A549 treated with RU486 at 1 μM for 4 hours (cell line): ENCODE measurements at places on chromosomes 5 and 9. TPM values are rescaled to one million over a fixed set of nuclear protein-coding genes. Genes with fewer than 3 reads are reported as not detected.

NFIB gene
- total RNA-seq: 8.2 to 12.3 TPM (median 10.4 TPM) in 5 replicates

FSTL4 gene
- total RNA-seq: 1.9 to 4.8 TPM (median 3.5 TPM) in 5 replicates

C5orf52 gene
- total RNA-seq: not detected in 5 replicates

GPX3 gene
- 14.4 to 20.9 TPM (median 18.1 TPM) in 5 replicates for total RNA-seq

ACER2 gene
- 1.8 to 3.0 TPM (median 2.4 TPM) in 5 replicates for total RNA-seq

ANKRA2 gene
- 6.9 to 12.5 TPM (median 12.0 TPM) in 5 replicates for total RNA-seq

C1QTNF3 gene
- 0.12 to 0.59 TPM (median 0.17 TPM) in 4 of 5 replicates, not detected in the other for total RNA-seq

GDF9 gene
- total RNA-seq: 0.09 to 0.24 TPM (median 0.18 TPM) in 5 replicates

ANKRD33B gene
- total RNA-seq: 8.1 to 12.6 TPM (median 10.8 TPM) in 5 replicates

SAXO1 gene
- not detected in 5 replicates for total RNA-seq

DMRTA1 gene
- 0.82 to 1.1 TPM (median 0.84 TPM) in 5 replicates for total RNA-seq

SH3TC2 gene
- 0.24 to 0.64 TPM (median 0.56 TPM) in 5 replicates for total RNA-seq

BASP1 gene
- total RNA-seq: 269 to 372 TPM (median 338 TPM) in 5 replicates

TRMT10B gene
- total RNA-seq: 4.8 to 6.3 TPM (median 5.6 TPM) in 5 replicates

FOXD4L4 gene
- total RNA-seq: 0.03 TPM in 1 of 5 replicates, not detected in the others

BAAT gene
- total RNA-seq: 0.31 to 0.72 TPM (median 0.47 TPM) in 5 replicates

DIPK1B gene
- 7.3 to 11.1 TPM (median 8.6 TPM) in 5 replicates for total RNA-seq

ERCC6L2 gene
- 10.2 to 17.5 TPM (median 10.9 TPM) in 5 replicates for total RNA-seq

YIPF5 gene
- total RNA-seq: 59.7 to 89.5 TPM (median 71.0 TPM) in 5 replicates

FBXL7 gene
- 1.0 to 1.8 TPM (median 1.3 TPM) in 5 replicates for total RNA-seq

HTR1A gene
- not detected in 5 replicates for total RNA-seq

WNK2 gene
- 4.4 to 7.9 TPM (median 7.1 TPM) in 5 replicates for total RNA-seq

INSL4 gene
- 13.9 to 18.0 TPM (median 15.5 TPM) in 5 replicates for total RNA-seq

OLFM1 gene
- total RNA-seq: 8.9 to 10.1 TPM (median 9.9 TPM) in 5 replicates
